ENCODE measurements at places on chromosomes 11 and 22. TPM values are rescaled to one million over a fixed set of nuclear protein-coding genes. Genes with fewer than 3 reads are reported as not detected.

- no peaks in the 10 kb centered on the region for H3K36me3 ChIP-seq
- no peaks in the 10 kb centered on the region for H3K27me3 ChIP-seq
- DNase-seq: no peak
Observed at GRCh38 chr11:130647371-130647770, 198.9 kb downstream of the ADAMTS15 start.

GRCh38 chr11:61524963-61525587 is 16.5 kb downstream of the LRRC10B start:
- no peaks in the 10 kb centered on the region for H3K27me3 ChIP-seq
- no peaks in the 10 kb centered on the region for H3K36me3 ChIP-seq
- H3K27ac ChIP-seq: no peak overlapping the region

Gene OR51B2
- total RNA-seq: not detected

GRCh38 chr22:44151676-44152075 is 29.0 kb upstream of the PARVG start:
- no peak overlapping the region for H3K4me3 ChIP-seq
- peaks cover 52% of the 10 kb centered on the region for H3K36me3 ChIP-seq
- no peaks in the 10 kb centered on the region for H3K4me1 ChIP-seq
- H3K27me3 ChIP-seq: no peaks in the 10 kb centered on the region

Gene JAML
- total RNA-seq: 0.91 TPM

GRCh38 chr11:38046571-38047135 is 1448.6 kb upstream of the RAG2 start:
- H3K27me3 ChIP-seq: no peaks in the 10 kb centered on the region
- no peaks in the 10 kb centered on the region for H3K4me1 ChIP-seq
- H3K36me3 ChIP-seq: no peaks in the 10 kb centered on the region
- no peak for DNase-seq
- no peak overlapping the region for H3K27ac ChIP-seq

DNA sequence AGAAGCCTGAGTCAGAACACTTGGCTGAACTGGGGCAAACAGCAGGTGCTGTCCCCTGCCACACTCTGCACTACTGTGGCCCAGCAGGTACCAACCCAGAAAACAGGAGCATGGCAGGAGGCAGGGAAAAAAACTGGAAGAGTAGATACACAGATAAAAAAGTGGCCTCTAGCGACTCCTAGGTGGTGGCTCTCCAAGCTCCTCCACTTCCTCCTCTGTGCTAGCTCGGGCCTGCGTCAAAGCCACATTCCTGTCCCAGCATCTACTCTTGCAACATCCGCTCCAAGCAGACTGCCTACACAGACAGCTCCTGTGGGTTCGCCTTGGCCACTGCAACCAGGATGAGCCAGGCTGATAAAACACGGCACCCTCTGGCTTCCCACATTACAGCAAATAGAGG is 6.9 kb downstream of the OR8B12 start:
- no peaks in the 10 kb centered on the region for H3K27me3 ChIP-seq
- peak; percentile 23 for DNase-seq
- H3K27ac ChIP-seq: no peak overlapping the region
- H3K4me3 ChIP-seq: no peak overlapping the region
- no peaks in the 10 kb centered on the region for H3K36me3 ChIP-seq

DNA sequence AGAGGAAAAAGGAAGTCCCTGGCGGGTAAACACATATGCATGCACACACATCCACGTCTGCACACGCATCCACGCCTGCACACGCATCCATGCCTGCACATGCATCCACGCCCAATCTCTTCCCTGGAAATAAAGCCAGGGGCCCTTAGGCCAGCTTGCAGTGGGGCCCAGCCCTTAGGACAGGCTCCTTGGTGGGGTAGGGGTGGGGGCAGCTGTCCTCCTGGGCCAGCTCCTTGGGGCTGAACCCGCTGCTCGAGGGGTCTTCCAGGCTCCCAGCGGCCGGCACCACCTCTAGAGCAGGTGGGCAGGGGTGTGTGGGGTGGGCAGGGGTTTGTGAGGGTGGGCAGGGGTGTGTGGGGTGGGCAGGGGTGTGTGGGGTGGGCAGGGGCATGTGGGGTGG is 1.9 kb downstream of the C11orf21 start:
- no peaks in the 10 kb centered on the region for H3K4me1 ChIP-seq
- H3K27ac ChIP-seq: no peak overlapping the region
- no peak overlapping the region for H3K4me3 ChIP-seq
- no peaks in the 10 kb centered on the region for H3K36me3 ChIP-seq
- no peaks in the 10 kb centered on the region for H3K27me3 ChIP-seq

DNA sequence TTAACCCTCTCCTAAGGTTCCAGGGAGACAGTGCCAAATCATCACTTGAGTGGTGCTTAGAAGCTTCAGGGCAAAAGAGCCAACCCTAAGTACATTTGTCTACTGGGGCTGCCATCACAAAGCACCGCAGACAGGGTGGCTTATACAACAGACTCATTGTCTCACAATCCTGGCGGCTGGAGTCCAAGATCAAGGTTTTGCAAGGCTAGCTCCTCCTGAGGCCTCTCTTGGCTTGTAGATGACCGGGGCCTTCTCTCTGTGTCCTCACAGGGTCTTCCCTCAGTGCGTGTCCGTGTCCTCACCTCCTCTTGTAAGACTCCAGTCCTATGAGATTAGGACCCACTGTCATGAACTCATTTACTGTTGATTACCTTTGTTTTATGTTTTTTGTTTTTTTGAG is 34.1 kb upstream of the CD81 start:
- H3K27ac ChIP-seq: no peak overlapping the region
- no peaks in the 10 kb centered on the region for H3K36me3 ChIP-seq
- H3K4me1 ChIP-seq: no peaks in the 10 kb centered on the region
- H3K4me3 ChIP-seq: no peak overlapping the region
- DNase-seq: no peak

Gene EHBP1L1
- total RNA-seq: 374 TPM

Gene PANX2
- total RNA-seq: 0.40 TPM

Gene OR4A5
- not detected for total RNA-seq

- peak; percentile 15 for DNase-seq
- no peaks in the 10 kb centered on the region for H3K36me3 ChIP-seq
- H3K27me3 ChIP-seq: no peaks in the 10 kb centered on the region
Observed at GRCh38 chr11:1746956-1747752, 3.2 kb downstream of the IFITM10 start.

GRCh38 chr11:68685656-68686380 is 1.5 kb downstream of the GAL start:
- H3K36me3 ChIP-seq: no peaks in the 10 kb centered on the region
- DNase-seq: no peak
- no peak overlapping the region for H3K4me3 ChIP-seq
- peaks cover 56% of the 10 kb centered on the region for H3K27me3 ChIP-seq

DNA sequence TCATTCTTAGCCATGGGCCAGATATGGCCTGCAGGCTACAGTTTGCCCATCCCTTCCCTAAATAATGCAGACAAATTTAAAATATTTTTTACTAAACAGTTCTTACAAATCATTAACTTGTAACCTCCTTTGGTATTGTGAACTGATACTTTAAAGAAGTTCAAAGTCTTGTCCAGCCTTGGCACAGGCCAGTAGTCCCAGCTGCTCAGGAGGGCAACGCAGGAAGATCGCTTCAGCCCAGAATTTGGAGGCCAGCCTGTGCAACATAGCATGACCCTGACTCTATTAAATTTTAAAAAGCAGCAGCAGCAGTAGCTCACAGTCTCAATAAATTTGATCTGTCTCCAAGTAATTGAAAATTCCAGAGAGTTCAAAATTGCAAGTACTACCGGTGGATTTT is 83.7 kb upstream of the ARHGAP32 start:
- no peaks in the 10 kb centered on the region for H3K36me3 ChIP-seq
- no peak overlapping the region for H3K4me3 ChIP-seq
- no peak for DNase-seq

GRCh38 chr11:34308913-34309585 is 48.8 kb downstream of the ABTB2 start:
- no peaks in the 10 kb centered on the region for H3K36me3 ChIP-seq
- peak overlapping the region; percentile 80 for H3K27ac ChIP-seq
- no peak overlapping the region for H3K4me3 ChIP-seq

GRCh38 chr11:96397863-96398262 is 8.1 kb downstream of the JRKL start:
- DNase-seq: no peak
- no peaks in the 10 kb centered on the region for H3K27me3 ChIP-seq
- H3K27ac ChIP-seq: no peak overlapping the region
- H3K4me3 ChIP-seq: no peak overlapping the region

DNA sequence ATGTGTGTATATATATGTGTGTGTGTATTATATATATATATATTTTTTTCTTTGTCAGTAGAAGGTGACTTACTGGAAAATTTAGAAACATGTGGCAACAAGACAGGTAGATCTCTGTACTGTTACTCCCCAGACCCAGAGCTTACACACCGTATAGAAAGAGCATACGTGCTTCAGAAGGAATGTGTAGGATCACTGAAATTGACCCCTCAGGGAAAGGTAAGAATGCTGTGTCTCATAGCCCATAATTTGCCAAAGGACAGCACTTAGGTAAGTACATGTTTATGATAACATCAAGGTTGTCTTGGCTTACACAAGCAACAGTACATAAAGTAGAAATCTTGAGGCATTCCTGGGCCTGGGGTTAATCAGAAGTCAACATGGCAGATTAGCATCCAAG is 54.2 kb upstream of the PDE3B start:
- no peaks in the 10 kb centered on the region for H3K27me3 ChIP-seq
- DNase-seq: no peak
- H3K4me1 ChIP-seq: no peaks in the 10 kb centered on the region
- H3K4me3 ChIP-seq: no peak overlapping the region

DNA sequence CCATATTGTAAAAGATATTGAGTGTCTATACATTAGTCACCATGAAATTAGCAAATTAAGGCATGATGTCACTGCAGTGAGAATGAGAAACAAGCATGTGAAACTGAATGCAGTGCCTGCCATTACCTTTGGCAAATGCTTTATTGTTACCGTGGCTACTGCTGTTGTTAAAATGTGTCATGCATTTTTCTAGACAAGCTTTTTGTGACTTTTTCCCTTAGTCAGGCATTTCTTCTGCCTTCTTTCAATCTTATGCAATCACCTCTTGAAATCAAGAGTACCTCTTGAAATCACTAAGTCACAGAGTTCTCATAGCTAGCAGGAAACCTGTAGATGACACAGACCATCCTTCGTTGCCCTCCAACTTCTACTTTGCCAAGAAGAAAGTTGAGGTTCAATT is 461.7 kb upstream of the TENM4 start:
- H3K27ac ChIP-seq: no peak overlapping the region
- no peak overlapping the region for H3K4me3 ChIP-seq
- H3K27me3 ChIP-seq: no peaks in the 10 kb centered on the region
- DNase-seq: no peak
- H3K4me1 ChIP-seq: no peaks in the 10 kb centered on the region
- H3K36me3 ChIP-seq: no peaks in the 10 kb centered on the region

GRCh38 chr22:28381429-28382167 is 298.0 kb downstream of the TTC28 start:
- no peaks in the 10 kb centered on the region for H3K36me3 ChIP-seq
- DNase-seq: no peak
- H3K27me3 ChIP-seq: no peaks in the 10 kb centered on the region
- H3K4me1 ChIP-seq: peaks cover 10% of the 10 kb centered on the region
- H3K4me3 ChIP-seq: no peak overlapping the region

- H3K4me1 ChIP-seq: peaks cover 23% of the 10 kb centered on the region
- H3K27ac ChIP-seq: no peak overlapping the region
- no peak overlapping the region for H3K4me3 ChIP-seq
- DNase-seq: no peak
- H3K36me3 ChIP-seq: peaks cover 16% of the 10 kb centered on the region
Observed at GRCh38 chr11:111624608-111625007, 22.4 kb downstream of the SIK2 start.

Gene MAML2
- total RNA-seq: 6.3 TPM

GRCh38 chr22:16824716-16825687 is at the start of gene XKR3:
Gene XKR3, minus strand, starts transcription at chr22:16825411. Its CDS starts 17,338 bp downstream, at chr22:16808073.
- H3K4me3 ChIP-seq: peak within 1 kb of the TSS; percentile 24
- H3K27ac ChIP-seq: no peak within 1 kb of the TSS
- H3K4me1 ChIP-seq: no peaks in the 10 kb centered on the region
- DNase-seq: no peak
- H3K36me3 ChIP-seq: no peaks in the 10 kb centered on the region

GRCh38 chr11:69647761-69648497 is 7.0 kb downstream of the CCND1 start:
- H3K4me3 ChIP-seq: no peak overlapping the region
- H3K27ac ChIP-seq: no peak overlapping the region
- H3K4me1 ChIP-seq: peaks cover 5% of the 10 kb centered on the region
- H3K36me3 ChIP-seq: no peaks in the 10 kb centered on the region
- H3K27me3 ChIP-seq: peaks cover 4% of the 10 kb centered on the region

GRCh38 chr11:78906566-78906965 is 331.9 kb upstream of the NARS2 start:
- no peak overlapping the region for H3K4me3 ChIP-seq
- H3K4me1 ChIP-seq: peaks cover 3% of the 10 kb centered on the region
- DNase-seq: no peak
- no peaks in the 10 kb centered on the region for H3K36me3 ChIP-seq
- no peaks in the 10 kb centered on the region for H3K27me3 ChIP-seq
- no peak overlapping the region for H3K27ac ChIP-seq

GRCh38 chr22:42367980-42368378 is 64.2 kb downstream of the NFAM1 start:
- H3K4me3 ChIP-seq: no peak overlapping the region
- H3K27ac ChIP-seq: no peak overlapping the region
- H3K36me3 ChIP-seq: no peaks in the 10 kb centered on the region
- peaks cover 10% of the 10 kb centered on the region for H3K27me3 ChIP-seq
- H3K4me1 ChIP-seq: peaks cover 11% of the 10 kb centered on the region

Gene RFPL3
- not detected for total RNA-seq

- no peak overlapping the region for H3K4me3 ChIP-seq
- H3K27ac ChIP-seq: no peak overlapping the region
- peaks cover 19% of the 10 kb centered on the region for H3K4me1 ChIP-seq
Observed at GRCh38 chr11:19576054-19576453, 136.6 kb upstream of the NAV2 start.

- DNase-seq: no peak
- H3K36me3 ChIP-seq: no peaks in the 10 kb centered on the region
- H3K27ac ChIP-seq: no peak overlapping the region
Observed at GRCh38 chr11:73461964-73462363, 85.8 kb downstream of the RELT start.

DNA sequence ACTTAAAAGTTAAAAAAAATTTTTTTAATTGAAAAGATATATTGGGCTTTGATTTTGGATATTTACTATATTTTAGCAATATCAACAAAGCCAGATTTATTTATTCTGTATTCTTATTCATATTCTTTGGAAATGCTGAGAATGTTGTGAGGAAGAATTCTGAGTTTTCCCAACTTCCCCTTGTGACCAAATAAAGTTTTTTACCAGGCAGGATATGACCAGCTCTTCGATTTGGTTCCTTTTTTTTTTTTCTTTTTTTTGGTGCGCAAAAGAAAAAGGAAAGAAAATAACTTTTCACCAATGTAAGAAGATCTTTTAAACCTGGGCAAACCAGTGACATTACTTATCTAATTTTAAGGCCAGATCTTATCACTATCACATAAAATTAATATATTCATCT is 12.9 kb downstream of the TCP11L1 start:
- no peak for DNase-seq
- no peaks in the 10 kb centered on the region for H3K4me1 ChIP-seq
- H3K36me3 ChIP-seq: no peaks in the 10 kb centered on the region
- H3K27ac ChIP-seq: no peak overlapping the region
